ENCODE measurements at places on chromosomes 7 and 10. TPM values are rescaled to one million over a fixed set of nuclear protein-coding genes. Genes with fewer than 3 reads are reported as not detected.

DNA sequence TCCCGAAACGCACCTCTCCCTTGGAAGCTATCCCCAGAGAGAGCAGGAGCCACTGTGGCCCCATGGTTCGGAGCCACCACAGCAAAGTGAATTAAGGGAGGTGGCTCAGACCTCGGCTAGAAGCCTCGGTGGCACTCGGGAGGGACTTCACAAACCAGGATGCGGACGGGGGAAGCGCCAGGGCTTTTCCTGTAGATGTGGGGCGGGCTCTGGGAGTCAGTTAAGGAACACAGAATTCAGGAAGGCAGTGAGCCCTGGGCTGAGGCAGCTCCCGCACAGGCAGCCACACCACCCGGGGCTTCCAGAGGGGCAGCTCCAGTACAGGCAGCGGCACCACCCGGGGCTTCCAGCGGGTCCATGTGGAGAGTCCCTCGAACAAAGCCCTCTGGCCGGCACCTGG, 42.7 kb upstream of the DPYSL4 start:
- peak; percentile 59 for DNase-seq

- DNase-seq = no peak
Observed at GRCh38 chr7:768881-769504, 41.9 kb upstream of the PRKAR1B start.

- no peak for DNase-seq
Observed at GRCh38 chr10:119517235-119518141, 25.0 kb downstream of the RGS10 start.

- DNase-seq = no peak
Observed at GRCh38 chr7:135950972-135951371, 26.2 kb downstream of the MTPN start.

DNA sequence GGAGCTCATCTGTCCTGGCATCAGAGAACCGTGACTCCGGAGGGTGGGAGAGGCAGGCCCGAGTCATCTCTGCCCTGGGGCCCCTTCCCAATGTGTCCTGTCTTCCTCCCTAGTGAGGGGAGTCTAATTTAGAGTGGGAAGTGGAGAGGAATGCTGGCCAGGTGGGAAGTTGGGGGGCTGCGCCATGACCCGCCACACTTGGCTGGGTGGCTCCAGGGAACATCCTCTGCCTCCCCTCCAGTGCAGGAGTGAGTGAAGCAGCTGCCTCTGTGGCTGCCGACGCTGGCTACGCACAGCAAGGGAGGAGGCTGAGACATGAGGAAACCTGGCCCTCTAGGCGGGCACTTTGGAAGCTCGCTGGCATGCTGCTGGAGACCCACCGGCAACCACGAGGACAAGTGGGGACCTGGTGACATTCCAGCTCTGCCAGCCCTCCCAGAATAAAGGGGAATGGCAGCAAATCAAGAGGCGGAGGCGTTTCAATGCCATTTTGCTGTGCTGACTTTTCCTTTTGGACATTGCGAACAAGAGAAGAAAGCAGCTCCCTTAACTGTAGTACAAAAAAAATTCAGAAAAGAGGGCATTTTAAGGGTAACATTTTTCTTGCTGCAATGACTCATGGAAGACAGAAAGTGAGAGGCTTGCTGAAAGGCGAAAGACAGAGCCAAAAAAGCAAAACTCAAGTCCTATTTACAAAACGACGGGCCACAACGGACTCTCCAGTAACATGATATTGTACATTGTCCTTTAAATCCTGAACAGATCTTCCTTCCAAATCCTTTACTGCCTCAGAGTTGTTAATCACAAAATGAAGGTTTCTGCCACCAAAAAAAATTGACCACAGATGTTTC, 121.2 kb upstream of the PITRM1 start:
- DNase-seq = no peak

DNA sequence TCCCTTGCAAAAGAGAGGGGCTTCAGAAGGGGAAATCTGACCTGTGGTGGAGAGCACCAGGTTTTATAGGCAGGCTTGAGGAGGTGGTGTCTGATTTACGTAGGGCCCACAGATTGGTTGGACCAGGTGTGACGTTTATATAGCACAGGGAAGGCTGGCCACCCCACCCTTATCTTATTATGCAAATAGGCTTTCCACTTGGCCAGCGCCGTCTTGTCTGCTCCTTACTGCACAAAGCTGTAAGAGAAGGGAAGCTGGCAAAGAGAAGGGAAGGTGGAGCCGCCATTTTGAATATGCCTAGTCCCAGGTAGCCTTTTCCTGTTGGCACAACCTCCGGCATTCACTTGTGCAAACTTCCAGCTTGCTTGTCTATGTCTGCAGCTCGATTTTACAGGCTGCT, 221.4 kb downstream of the GATA3 start:
- DNase-seq = no peak

GRCh38 chr10:4813496-4813895, 12.5 kb upstream of the AKR1E2 start:
- no peak for DNase-seq

GRCh38 chr10:62199584-62199983, 69.1 kb downstream of the RTKN2 start:
- DNase-seq = no peak

DNA sequence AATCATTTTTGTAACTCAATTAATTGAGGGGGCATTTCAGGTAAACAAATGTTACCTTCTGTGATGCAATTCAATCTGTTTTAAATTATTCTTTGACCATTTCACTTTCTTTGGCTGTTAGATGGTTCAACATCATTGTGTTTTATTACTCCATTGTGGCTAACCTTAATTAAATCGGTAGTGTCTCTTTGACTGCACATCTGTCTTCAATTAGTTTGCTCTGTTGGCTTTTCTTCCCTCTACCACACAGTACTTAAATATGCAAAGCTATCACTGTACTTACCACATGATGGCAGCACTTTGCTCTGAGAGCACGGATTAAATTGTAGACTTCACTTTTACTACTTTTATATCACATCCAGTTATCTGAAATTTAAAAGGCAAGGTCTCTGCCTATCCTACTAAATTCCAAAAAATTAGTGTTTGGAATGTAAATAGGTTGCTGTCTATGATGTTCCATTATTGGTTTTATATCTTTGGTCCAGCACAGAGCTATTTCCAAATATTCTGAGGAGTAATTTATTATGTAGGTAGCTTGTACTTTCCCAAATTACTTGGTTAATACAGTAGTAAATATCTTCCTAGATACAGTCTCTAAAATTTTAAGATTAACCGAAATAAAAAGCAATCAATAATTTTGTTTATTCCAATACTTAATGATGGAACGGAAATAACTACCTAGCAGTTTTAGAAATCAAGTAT, 352.0 kb downstream of the PCLO start:
- DNase-seq = no peak

GRCh38 chr10:130206216-130206737, 70.1 kb downstream of the GLRX3 start:
- no peak for DNase-seq

DNA sequence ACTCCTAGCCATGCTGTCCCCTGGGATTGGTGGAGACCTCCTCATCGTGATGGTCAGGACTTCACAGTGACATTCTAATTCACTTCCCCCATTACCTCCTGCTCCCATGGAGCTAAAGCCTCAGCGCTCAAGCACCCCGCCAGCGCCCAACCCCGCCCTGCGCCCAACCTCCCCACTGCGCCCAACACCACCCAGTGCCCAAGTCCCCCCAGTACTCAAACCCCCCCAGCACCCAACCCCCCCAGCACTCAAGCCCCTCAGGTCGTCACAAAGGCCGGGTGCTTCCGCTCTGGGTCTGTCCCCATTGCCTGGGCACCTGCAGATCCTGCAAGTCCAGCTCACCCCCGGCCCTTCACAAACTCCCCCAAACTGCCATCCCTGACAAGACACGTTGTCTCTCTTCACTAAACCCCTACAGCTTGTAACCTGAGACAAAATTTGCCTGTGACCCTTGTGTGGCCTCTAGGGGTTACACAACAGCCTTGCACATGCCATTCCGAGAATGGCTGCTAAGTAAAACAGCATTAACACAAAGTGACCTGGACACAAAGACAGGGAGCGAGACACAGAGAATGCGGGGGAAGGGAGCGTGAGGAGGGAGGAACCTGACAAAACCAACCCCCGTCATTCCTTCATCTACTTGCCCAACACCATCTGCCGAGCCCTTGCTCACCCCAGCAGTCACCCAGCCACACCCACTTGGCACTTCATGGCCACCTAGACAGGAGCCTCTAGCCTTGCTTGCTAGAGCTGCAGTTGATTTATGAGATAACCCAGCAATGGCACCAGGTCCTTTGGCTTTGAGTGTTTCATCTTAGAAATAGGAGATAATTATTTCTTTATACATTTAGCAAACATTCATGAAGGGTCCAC, 107.8 kb downstream of the ADARB2 start:
- DNase-seq = no peak

GRCh38 chr7:130210181-130210935, 2.7 kb downstream of the SSMEM1 start:
- DNase-seq = no peak

DNA sequence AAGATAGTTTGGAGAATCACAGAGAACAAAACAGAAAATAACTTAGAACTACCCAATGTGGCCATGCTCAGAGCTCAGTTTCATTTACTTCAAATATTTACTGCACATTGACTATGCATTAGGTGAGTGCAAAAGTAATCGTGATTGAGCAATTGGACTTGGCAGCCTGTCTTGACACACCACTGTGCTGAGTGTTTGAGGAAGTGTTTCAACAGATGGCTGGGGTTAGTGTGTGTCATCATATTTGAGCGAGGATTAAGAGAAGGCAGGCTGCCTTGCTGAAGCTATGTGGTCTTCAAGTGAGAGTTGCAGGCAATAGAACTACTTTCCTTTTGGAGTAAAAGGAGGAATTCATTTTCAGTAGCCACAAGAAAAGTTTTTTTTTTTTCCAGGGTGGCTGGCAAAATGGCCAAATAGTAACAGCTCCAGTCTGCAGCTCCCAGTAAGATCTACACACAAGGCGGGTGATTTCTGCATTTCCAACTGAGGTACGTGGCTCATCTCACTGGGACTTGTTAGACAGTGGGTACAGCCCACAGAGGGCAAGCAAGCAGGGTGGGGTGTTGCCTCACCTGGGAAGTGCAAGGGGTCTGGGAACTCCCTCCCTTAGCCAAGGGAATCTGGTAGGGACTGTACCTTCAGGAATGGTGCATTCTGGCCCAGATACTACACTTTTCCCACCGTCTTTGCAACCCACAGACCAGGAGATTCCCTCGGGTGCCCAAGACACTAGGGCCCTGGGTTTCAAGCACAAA, 37.6 kb downstream of the AKR1C4 start:
- DNase-seq = no peak

DNA sequence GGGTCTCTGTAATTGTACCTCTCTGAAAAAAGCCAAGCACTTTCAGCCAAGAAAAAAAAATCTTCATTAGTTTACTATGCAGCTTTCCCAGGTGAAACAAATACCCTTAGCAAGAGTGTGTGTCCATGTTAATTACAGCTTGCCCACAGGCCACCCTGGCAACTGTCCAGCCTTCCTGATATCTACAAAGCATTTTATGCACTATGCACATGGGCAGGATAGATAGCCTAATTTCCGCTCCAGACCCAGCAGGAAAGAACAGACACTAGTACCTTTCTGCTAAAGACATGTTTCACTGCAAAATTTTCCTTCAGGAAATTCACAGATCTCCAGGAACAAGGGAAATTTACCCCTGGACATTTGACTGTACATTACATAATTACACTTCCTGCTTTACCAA, 24.4 kb downstream of the CACNA2D1 start:
- no peak for DNase-seq

GRCh38 chr7:128890306-128891109, 20.0 kb downstream of the KCP start:
- DNase-seq = peak; percentile 82

DNA sequence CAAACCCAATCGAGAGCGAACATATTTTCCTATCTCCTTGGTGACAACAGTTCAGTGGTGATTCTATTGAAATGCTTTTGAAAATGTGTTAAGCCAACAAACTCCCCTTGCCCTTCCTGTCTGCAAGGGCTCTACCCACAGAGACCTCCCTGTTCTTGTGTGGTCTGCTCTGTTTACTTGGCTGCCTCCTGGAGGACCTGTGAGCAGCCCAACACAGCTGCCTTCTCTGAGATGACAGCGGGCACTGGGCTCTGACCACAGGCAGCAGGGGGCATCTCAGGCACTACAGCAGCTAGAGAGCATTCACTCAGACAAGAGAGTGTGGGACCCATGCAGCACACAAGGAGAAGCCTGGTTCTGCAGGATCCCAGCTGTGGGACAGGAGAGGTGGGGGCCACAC, 416.4 kb downstream of the TCERG1L start:
- DNase-seq = no peak

DNA sequence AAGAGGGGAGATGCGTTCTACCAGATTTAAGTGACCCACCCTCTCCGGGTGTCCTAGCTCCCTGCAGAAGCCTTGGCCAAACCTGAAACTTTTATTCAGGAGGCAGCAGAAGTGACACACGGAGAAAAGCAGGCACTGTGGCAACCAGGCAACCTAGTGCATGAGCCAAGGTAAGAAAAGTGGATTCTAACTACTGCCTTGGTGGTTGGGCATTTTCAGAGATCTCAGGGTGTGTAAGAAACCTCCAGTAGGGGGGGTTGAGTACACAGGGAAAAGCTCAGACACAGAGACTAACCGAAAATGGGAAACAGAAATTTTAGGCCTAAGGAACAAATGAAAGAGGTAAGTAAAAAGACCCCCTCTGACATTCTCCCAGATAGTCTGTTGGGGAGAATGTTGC, 645.7 kb downstream of the ANKRD7 start:
- no peak for DNase-seq

DNA sequence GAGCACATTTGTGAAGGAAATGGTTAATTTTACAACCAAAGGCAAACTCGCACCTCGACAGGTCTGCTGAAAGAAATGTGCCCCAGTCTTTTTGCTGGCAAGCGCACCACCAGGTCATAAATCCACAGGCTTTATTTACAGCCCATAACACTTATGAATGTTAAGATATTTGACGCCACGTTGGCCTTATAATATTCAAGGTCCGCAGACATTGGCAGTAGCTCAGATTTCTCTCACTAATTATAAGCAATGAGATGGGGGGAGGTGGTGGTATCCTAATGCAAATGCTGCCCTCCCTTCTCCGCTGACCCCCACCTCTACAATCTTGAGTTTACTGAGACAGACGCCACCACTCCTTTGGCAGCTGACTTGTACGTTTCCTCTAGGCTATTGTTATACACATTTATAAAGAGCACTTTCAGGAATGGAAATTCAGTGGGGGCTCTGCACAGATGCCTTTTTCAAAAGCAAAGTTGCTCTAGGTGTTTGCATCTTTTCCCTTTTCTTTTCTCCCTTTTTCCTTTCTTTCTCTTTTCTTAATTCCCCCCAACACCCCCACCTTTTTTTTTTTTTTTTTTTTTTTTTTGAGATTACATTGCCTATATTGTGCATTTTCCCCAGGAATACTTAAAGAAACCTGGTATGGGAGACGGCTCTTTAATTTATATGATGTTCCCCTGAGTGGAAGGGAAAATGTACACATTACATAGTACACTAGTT, 6.7 kb downstream of the TCF7L2 start:
- no peak for DNase-seq

RASSF4 gene
- total RNA-seq = 15.5 TPM

CPED1 gene
- 99.6 TPM for total RNA-seq

NODAL gene
- total RNA-seq = not detected

RPEL1 gene
- total RNA-seq = not detected

ANXA7 gene
- total RNA-seq = 131 TPM

HABP2 gene
- not detected for total RNA-seq

PLEKHS1 gene
- not detected for total RNA-seq

STMP1 gene
- total RNA-seq = 34.4 TPM
